ENCODE measurements at places on chromosomes 12 and 14. TPM values are rescaled to one million over a fixed set of nuclear protein-coding genes. Genes with fewer than 3 reads are reported as not detected.

DNA sequence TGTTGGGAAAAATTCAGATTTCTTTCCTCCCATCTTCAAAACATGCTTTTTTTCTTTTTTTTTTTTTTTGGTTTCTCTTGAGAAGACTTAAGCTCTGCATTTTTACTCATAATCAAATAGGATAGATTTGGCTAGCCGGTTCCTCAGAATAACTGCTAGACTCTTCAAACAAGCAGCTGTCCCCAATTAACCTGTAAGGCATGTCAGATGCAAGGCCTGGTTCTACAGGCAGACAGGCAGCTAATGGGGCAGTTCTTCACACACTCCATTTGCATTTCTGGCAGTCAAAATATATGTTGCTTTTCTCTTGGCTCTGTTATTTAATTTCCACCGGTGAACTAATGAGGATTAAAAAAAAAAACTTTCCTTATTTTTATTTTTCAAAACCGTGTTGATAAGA, 228.0 kb upstream of the ATP2B1 start:
- no peak overlapping the region for H3K27ac ChIP-seq
- no peaks in the 10 kb centered on the region for H3K36me3 ChIP-seq
- H3K27me3 ChIP-seq, result no peaks in the 10 kb centered on the region
- H3K4me3 ChIP-seq, result no peak overlapping the region
- H3K4me1 ChIP-seq, result no peaks in the 10 kb centered on the region

GRCh38 chr14:31440280-31440679, 17.0 kb downstream of the DTD2 start:
- H3K36me3 ChIP-seq, result peaks cover 8% of the 10 kb centered on the region
- no peak overlapping the region for H3K4me3 ChIP-seq
- peaks cover 8% of the 10 kb centered on the region for H3K4me1 ChIP-seq
- no peaks in the 10 kb centered on the region for H3K27me3 ChIP-seq

Gene SMCO2
- 1.2 TPM for total RNA-seq

DNA sequence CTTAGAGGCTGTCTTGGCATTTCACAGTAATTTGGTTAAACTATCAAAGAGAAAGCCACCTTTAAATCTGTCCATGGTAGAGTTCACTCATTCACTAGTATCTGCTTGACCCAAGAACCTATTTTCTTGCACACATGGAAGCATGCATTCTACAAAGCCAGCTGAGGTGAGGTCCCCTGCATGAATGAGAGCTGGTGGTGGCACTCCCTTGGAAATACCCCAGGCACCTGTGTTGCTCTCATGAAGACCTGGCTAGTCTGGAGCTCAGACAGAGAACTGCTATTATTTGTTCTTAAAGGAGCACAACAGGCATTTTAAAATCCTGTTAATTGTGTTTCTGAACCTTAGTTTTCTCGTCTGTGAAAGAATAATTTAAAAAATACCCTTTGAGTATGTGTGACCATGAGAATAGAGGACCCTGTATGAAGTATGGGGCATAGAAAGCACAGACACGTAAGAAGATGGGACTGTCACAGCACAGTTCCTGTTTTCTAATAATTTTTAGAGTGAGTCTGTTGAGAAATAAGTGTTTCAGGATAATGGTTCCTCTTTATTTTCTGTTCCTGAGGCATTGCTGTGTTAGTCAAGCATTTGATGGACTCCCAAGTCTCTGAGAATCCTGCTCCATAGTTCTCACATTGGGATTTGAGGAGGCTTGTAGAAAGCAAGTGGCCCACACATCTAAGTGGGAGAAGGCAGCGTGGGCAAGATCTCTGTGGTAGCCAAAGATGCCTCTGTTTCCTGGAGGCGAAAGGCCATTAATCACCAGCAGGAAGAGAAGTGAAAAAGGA, 10.9 kb downstream of the RGS6 start:
- H3K4me1 ChIP-seq, result no peaks in the 10 kb centered on the region
- no peak overlapping the region for H3K4me3 ChIP-seq
- H3K36me3 ChIP-seq, result no peaks in the 10 kb centered on the region
- no peaks in the 10 kb centered on the region for H3K27me3 ChIP-seq
- no peak overlapping the region for H3K27ac ChIP-seq

- no peak overlapping the region for H3K27ac ChIP-seq
- no peak for DNase-seq
- H3K27me3 ChIP-seq, result no peaks in the 10 kb centered on the region
- no peak overlapping the region for H3K4me3 ChIP-seq
Measured at GRCh38 chr12:13027032-13027431, 17.1 kb upstream of the FAM234B start.

- H3K4me3 ChIP-seq, result peak overlapping the region; percentile 26
- H3K27me3 ChIP-seq, result no peaks in the 10 kb centered on the region
- DNase-seq, result peak; percentile 52
- peaks cover 18% of the 10 kb centered on the region for H3K36me3 ChIP-seq
- no peak overlapping the region for H3K27ac ChIP-seq
Measured at GRCh38 chr12:130818635-130819576, 20.1 kb downstream of the STX2 start.

- no peak overlapping the region for H3K4me3 ChIP-seq
- DNase-seq, result no peak
- H3K27me3 ChIP-seq, result no peaks in the 10 kb centered on the region
- peaks cover 86% of the 10 kb centered on the region for H3K4me1 ChIP-seq
Measured at GRCh38 chr12:124365726-124366430, 71.0 kb downstream of the RFLNA start.
